ENCODE measurements at places on chromosomes 13 and 19.

- DNase-seq, result no peak
These were observed 5.2 kb downstream of the FAM124A start for GRCh38 chr13:51227404-51227803.

DNA sequence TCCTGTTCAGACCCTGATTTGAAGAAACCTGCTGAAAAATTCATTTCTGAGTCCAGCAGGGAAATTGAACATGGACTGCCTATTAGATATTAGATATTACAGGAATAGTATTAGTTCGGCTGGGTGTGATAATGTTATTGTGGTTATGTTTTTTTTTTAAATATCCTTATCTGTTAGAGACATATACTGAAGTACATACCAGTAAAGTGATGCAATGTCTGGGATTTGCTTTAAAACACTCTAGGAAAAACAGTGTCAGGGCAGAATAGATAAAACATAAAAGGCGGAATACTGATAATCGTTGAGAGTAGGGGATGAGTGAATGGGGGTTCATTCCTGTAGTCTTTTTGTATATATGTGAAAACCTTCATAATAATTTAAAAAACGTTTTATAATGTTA, 28.7 kb upstream of the AMER2 start:
- no peak for DNase-seq

- no peak for DNase-seq
These were observed 379.7 kb downstream of the OLFM4 start for GRCh38 chr13:53408306-53408705.

- DNase-seq, result no peak
These were observed 34.9 kb downstream of the LRCH1 start for GRCh38 chr13:46587807-46588418.

DNA sequence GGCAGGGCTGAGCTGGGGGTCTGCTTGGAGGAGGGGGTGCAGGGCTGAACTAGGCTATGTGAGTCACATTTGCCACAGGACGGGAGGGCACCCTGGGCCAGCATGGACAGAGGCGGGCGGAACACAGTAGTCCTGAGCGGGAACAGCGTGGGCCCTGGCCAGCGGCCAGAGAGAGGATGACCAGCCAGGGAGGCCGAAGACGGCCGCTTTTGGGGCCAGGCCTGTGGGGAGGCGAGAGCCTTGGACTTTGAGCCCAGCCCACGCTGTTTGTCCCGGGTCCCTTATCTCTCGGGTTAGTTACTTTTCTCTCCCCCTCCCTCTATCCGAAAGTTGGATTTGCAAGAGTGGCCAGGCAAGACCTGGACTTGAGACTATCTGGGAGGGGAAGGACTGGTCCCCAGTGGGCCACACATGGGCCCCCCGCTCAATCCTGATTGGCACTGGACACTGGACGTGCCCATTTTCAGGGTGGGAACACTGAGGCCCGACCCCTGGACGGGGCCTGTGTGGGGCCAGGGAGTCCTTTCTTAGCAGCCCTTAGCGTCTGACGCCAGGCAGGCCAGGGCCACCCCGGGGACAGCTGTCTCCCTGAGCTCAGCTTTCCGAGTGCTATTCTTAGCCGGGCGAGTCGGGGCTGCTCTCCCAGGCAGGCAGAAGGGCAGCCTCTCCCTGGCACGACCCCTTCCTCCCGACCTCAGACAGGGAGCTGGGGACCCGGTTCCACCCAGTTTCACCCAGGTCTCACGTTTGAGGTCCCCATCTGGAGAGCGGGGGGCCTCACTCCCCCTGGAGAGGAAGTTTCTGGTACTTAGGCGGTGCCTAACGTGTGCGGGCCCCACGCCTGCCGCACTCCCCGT, 833 bp downstream of the GAMT start:
- no peak for DNase-seq

DNA sequence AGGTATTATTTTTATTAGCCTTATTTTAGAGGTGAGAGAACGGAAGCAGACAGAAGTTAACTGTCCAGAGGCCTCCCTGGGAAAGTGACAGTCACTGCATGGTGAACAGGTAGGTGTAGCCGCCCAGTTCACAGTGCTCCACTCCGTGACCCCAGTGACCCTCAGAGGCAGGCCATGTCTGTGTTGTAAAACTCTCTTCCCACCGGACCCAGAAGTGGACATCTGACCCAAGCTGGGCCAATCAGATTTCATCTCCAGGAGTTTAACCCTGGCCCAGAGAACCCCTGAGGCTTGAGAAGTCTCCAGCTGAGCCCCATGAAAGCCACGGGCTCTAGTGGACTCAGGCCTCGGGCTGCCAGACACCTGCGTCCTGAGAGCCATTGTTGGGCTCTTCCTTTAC, 83.6 kb upstream of the FARP1 start:
- no peak for DNase-seq

GRCh38 chr13:32804673-32805230, 211.5 kb upstream of the KL start:
- DNase-seq, result no peak

- no peak for DNase-seq
These were observed 1.4 kb downstream of the ACTN4 start for GRCh38 chr19:38648769-38649304.

DNA sequence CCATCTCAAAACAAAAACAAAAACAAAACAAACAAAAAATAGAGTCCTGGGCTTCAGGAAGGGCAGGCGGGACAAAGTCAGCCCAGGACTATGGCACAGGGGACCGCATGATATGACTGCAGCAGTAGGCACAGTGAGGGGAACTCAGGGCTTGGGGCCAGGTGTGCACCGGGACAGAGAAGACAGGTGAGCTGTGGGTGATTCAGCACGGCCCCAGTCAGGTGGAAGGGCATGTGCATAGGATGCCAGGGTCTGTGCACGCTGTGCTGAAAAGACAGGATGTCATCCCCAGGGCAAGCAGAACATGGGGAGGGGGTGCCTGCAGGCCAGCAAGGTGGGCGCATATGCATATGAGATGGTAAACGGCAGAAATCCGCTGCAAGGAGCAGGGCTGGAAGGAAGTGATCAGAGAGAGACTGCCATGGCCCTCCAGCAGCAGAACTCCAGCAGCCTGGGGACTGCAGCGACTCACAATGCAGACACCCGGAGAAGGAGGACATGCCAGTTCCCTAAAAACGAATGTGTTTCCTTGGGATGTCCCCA, 15.0 kb downstream of the EPS15L1 start:
- no peak for DNase-seq

GRCh38 chr19:7106711-7107657, 37.5 kb downstream of the ZNF557 start:
- no peak for DNase-seq

DNA sequence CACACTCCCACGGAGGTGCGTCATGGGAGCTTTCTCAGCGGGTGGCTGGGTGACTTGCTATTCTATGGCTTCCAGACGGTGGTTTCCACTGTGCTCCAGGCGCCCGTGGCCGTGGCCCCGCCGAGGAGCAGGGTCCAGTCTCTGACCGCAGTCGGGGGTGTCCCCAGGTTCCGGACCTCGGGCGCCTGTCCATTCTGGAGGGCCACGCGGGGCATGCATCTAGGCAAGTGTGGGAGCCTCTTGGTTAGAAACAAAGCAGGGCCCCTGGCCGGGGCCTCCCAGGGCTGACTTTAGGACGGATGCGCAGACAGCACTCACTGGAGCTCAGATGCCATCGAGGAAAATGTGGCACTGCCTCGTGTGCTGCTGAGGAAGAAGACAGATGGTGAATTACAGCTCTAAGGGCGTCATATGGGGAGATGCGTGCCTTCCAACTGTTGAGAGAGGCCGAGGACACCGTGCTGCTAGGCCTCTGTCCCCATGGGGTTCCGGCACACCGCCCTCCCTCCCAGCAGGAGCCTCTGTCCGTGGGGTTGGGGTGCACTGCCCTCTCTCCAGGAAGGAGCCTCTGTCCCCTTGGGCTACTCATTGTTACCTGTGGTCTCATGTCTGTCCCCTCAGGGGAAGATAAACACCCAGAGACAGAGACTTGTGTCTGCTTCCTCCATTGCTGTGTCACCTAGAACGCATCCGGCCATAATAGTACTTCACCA, 38.1 kb downstream of the TMEM255B start:
- no peak for DNase-seq

DNA sequence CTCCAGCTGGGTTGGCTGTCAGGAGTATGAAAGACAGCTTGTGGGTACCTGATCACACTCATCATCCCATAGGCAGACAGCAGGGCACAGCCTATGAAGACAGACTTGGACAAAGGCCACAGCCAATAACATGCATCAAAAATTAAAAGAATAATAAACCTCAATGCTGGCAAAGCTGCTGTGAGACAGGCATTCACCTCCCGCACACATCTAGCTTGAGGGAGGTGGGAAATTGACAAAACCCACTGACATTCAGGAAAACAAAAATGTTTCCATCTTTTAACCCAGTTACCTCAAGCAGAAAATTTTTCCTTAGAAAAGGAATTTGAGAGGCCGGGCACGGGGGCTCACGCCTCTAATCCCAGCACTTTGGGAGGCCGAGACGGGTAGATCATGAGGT, 14.4 kb downstream of the IL12RB1 start:
- DNase-seq, result no peak

GRCh38 chr13:33782631-33783030, 35.3 kb upstream of the RFC3 start:
- no peak for DNase-seq

DNA sequence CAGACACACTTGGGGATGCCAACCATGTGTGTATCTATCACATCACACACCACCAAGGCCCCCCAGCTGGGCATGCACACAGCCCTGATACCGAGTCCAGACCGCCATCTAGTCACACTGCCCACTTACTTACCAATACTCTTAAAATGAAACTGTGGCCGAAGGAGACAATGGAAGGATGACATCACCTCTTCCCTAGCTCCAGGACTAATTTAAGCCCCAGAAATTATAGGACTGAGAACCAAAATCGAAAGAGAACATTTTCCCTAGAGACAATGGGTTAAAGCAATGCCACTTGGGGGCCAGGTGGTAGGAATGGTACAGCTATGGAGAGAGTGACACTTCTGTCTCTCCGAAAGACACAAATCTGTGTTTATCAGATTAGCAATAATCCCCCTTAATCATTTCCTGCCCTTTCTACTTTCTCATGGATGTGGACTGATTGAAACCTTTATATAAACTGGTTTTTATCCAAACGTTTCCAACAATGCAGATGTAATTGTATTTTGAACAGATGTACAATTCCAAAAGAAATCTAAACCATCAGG, 663 bp upstream of the GGACT start:
- DNase-seq, result no peak

DNA sequence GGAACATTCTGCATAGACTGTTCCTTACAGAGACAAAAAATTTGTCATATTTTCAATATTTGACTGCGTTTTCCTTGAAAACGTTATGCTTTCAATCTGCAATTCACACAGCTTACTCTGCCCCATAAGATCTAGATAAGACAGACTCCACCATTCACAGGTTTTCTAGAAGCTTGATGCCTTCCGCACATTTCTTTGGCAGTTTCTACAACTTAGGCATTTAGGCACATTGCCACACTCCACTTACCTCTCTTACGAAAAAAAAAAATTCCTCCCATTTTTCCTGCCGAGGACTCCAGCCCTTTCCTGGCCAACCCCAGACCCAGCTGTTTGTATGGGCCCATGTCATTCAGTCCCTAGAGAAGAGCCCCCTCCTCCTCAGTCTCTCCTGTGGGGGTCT, 11.2 kb downstream of the ATP12A start:
- DNase-seq, result no peak

DNA sequence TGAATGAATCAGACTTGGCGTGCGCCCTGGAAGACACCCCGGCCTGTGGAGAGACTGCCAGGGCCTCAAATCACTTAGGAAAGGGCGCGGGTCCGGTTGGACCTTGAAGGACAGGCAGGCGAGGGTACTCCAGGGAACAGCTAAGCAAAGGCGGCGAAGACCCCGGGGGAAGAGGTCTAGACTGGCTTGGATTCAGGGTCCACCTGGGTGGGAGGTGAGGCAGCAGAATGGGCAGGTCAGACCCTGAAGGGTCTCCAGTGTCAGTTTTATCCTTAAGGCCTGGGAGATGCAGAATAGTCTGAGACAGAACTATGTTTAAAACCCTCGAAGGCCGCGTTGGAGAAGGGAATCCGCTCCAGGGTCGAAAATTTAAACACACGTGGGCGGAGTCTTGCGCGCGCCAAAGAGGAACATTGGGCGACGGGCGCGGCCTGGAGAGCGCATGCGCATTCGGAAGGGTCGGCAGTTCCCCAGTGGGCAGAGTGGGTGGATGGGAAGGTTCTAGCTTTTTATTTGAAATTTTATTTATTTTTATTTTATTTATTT, 567 bp upstream of the SMG9 start:
- no peak for DNase-seq

DNA sequence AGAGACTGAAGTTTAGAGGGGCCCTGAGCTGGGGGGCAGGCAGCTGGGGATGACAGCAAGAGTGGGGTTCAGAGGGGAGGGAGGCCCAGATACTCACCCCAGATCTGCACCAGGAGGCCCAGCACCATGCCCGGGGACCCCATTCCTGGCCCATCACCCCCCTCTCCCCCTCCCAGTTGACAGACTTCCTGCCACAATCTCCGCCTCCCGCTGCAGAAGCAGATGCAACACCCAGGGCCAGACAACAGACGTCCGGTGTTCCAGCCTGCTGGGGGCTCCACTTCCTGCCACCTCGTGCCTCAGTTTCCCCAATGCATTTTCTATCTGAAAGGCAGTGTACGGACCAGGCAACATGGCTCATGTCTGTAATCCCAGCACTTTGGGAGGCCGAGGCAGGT, at the start of gene TMIGD2:
Gene TMIGD2, minus strand, starts transcription at position 147 of the 398 bp plus-strand sequence. Its CDS starts 4 bp downstream, at position 143.
- no peak for DNase-seq

DNA sequence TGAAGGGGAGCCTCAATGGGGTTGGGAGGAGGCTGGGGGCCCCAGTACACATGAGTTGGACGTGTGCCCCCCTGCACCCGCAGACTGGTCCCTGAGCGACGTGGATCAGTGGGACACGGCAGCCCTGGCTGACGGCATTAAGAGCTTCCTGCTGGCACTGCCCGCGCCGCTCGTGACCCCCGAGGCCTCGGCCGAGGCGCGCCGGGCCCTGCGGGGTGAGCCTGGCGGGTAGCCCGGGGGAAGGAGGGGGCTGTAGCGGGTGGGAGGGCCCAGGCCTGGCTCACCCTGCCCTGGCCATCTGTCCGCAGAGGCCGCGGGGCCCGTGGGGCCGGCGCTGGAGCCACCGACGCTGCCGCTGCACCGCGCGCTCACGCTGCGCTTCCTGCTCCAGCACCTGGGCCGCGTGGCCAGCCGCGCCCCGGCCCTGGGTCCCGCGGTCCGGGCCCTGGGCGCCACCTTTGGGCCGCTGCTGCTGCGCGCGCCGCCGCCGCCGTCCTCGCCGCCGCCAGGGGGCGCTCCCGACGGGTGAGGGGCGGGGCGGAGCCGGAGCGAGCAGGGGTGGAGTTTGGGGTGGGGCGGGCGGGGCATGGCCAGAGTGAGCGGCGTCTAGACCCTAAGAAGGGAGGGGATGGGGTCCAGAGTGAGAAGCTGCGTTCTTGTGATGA, 8.1 kb downstream of the PIK3R2 start:
- DNase-seq, result peak; percentile 71

- no peak for DNase-seq
These were observed 78.9 kb downstream of the ZNF100 start for GRCh38 chr19:21688464-21688863.

DNA sequence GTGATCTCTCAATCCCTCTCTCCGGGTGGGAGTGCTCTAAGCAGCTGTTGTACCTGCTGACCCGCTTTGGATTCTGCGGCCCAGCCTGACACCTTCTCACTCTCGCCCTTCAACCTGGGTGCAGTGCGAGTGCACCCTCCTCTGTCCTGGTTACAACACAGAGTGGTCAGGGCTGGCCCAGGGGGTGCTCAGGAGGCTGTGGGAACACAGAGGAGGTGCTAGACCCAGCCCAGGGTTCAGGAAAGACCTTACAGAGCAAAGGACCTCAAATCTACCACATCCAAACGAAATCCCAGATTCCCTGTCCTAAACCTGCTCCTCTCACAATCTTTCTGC, 23.7 kb downstream of the ZNF175 start:
- DNase-seq, result no peak

All from stimulated activated CD4-positive, alpha-beta T cell treated with anti-CD3 and anti-CD28 coated beads, Interleukin-1b, Interleukin-23, amount 100 ng/mL, for 1 hour (primary cell).